ENCODE measurements at places on chromosomes 11 and 22.

GRCh38 chr11:86469491-86470388, 95.1 kb downstream of the CCDC81 start:
- no peak for DNase-seq

DNA sequence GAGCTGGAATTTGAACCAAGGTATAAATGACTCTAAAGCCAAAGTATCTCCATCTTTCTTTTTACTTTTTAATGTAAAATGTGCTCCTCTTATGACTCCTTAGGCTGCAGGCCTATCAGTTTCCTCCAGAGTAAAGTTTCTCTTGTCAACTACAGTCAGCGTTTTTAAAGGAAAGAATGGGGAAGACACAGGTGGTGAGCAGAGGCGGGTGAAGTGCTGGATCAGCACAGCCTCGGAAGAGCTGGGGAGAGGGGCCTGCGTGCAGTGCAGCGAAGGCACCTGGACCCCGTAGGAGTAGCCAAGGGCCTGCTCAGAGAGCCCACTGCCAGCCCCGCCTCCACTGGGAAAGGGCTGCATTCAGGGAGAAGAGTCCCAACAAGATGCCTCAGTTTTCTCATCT, 48.8 kb upstream of the ALX4 start:
- no peak for DNase-seq

- peak; percentile 23 for DNase-seq
Observed at GRCh38 chr11:32426819-32427615, 8.3 kb downstream of the WT1 start.

DNA sequence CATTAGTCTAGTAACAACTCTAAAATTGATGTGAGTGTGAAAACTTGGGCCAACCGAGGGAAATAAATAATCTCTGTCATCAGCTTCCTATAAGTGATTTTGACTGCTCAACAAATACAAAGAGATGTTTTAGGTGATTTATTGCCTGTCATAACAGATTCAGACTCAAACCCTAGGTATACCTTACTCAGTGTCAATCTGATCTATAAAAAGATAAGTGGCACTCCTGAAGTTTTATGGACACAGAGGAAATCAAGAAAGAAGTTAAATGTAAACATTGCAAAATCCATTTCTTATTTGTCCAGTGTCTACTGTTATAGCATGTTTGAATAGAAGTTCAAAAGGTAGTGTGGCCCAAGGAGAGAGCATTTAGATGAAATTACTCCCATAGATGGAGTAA, 30.4 kb upstream of the TYR start:
- no peak for DNase-seq
